ENCODE measurements at places on chromosomes 4 and X.

DNA sequence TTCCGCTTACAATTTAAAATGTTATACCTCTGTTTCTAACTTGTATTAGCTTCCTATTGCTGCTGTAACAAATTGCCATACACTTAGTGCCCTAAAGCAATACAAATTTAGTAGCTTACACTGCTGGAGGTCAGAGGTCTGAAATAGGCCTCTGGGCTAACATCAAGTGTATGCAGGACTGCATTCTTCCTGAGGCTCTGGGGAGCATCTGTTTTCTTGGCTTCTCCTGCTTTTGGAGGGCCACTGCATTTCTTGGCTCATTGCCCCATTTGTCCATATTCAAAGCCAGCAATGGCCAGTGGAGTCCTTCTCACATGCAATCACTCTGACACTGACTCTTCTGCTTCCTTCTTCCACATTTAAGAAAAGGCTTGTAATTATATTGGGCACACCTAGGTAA is 639.8 kb upstream of the INTU start:
- no peak for DNase-seq

- no peak for DNase-seq
Measured at GRCh38 chr4:96390404-96390803, 550.5 kb downstream of the PDHA2 start.

GRCh38 chr4:2220016-2220630 is 21.8 kb downstream of the HAUS3 start:
- peak; percentile 81 for DNase-seq

- DNase-seq, result no peak
Measured at GRCh38 chr4:165201806-165202205, 5.6 kb upstream of the KLHL2 start.

DNA sequence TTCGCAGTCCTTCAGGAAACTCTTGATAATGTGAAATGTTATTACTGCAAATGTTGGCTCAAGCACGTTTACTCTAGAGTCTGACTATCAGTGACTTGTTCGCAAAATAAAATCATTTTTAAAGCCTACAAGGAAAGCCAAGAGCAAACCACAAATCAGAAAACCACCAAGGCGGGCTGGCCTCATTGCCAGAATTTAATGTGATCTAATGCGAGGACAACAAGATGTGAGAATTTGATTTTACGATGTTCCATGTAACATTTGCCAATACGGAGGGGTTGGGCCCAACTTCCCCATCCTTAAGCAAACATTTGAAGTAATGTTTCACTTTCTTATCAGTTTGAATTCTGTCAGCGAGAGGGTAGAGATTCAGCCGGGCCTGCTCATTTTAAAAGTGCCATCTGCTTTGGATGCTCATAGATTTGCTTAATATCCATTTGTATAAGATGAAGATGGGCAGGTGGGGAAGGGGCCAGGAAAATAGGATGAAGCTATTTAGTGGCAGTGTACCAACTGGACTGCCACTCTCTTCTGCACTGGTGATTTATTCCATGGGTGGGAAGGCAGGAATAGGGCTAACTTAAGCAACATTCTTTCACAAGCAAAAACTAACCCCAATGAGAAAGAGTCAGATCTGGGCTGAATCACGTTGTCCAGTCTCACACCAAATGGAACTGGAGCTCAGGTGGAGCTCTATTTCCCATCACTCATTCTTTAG is 225.3 kb downstream of the ANAPC10 start:
- no peak for DNase-seq

DNA sequence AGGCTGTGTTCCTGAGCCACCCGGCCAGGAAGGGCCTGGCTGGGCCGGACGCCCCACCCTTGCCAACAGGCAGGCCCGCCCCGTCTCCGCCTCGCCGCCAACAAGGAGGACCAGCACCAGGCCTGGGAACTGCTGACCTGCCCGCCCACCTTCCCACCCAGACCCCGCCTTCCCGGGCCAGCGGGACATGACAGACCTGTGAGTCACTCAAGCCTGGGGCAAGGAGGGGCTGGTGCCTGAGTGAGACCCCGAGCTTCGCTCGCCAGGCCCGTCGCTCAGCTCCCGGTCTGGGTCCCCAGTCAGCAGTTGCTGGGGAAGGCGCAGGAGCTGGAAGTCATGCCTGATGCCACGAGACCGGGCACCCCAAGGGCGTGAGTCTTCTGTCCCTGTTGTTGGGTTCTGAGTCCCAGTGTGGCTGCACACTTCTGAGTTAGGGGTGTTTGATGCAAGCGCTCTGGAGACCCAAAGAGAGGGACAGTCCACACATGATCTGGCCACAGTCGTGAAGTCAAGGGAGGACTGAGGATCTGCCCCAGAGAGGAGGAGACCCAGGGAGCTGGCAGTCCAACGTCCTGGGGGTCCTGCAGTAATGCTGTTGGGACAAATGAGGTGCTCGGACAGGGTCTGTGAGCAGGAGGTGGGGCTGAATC is at the start of gene DNASE1L1:
Gene DNASE1L1, minus strand, starts transcription at position 33 of the 650 bp plus-strand sequence. CDS start 3,686 bp downstream, outside the sequence.
- no peak for DNase-seq

DNA sequence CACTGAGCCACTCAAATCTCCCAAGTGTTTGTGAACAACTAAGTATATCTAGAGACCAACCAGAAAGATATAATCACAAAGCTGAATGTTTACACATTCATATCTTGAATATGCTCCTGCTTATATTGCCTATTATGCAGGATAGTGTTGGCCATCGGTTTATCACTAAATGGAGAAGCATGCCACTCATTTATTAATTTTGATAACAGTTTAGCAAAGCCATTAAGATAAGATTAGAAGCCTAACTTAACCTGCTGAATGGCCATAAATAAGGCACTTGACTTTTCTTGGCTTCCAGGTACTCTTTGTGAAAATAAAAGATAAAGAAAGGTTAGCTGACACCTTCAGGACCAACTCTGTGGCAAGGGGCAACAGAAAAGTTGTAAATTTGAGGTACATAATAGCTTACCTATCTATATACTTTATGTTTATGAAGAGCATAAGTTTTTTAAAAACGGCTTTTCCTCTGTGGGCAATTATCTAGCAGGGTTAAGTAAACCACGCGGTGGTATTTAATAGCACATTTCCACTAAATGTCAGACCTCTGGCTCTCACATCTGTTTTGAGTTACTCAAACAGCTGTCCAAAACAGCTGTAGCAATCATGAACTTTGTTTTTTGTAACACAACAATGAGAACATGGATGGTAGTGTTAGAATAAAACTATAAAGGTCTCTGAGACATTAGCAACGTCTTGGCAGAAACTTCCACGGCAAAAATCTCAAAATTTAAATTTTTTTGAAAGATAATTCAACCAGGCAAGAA is 58.8 kb upstream of the FTHL17 start:
- DNase-seq, result no peak

DNA sequence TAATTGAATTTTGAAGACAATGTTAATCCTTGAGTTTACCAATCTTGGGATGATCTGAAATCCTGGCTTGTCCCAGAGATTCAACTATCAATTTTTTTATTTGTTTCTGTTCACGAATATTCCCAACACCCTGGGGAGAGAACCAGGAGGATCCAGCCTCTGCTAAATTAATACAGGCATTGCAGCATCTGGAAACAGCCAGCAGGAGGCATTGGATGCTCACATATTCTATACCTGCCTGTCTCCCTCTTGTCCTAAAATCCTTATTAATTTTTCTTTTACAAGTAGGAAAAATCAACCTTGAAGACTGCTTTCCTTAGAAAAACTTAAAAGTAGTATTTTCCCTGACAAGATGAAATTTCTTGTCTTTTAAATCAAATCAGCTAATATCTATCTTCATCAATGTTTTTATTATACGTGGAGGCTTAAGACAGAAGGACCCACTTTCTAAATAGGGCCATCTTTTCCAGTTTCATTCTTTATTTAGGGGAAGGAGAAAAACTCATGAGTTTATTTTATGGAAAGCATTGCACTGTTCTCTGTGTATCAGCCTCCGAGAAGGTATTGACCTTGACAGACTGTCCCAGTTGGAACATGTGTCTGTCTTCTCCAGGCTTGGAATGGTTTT is 102.4 kb downstream of the CLNK start:
- DNase-seq, result no peak

- DNase-seq, result no peak
Measured at GRCh38 chr4:172721659-172722058, 447.0 kb upstream of the GALNT7 start.

GRCh38 chr4:95213366-95213765 is 335.4 kb downstream of the UNC5C start:
- DNase-seq, result no peak

DNA sequence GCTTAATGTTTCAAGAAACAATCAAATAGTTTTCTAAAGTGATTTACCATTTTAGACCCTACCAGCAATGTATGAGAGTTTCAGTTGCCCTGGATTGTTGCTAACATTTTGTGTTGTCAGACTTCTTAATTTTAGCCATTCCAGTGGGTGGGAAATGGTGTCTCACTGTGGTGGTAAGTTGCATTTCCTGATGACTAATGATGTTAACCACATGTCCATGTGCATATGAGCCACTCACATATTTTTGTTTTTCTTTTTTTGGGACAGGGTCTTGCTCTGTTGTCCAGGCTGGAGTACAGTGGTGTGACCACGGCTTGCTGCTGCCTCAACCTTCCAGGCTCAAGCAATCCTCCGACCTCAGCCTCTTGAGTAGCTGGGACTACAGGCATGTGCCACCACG is 48.3 kb downstream of the MED28 start:
- no peak for DNase-seq

GRCh38 chr4:141686879-141687278 is 50.5 kb downstream of the IL15 start:
- no peak for DNase-seq

- DNase-seq, result no peak
Measured at GRCh38 chr4:27057053-27057452, 196.4 kb downstream of the STIM2 start.

GRCh38 chrX:154918060-154918483 is 31.9 kb downstream of the F8A1 start:
- peak; percentile 25 for DNase-seq

DNA sequence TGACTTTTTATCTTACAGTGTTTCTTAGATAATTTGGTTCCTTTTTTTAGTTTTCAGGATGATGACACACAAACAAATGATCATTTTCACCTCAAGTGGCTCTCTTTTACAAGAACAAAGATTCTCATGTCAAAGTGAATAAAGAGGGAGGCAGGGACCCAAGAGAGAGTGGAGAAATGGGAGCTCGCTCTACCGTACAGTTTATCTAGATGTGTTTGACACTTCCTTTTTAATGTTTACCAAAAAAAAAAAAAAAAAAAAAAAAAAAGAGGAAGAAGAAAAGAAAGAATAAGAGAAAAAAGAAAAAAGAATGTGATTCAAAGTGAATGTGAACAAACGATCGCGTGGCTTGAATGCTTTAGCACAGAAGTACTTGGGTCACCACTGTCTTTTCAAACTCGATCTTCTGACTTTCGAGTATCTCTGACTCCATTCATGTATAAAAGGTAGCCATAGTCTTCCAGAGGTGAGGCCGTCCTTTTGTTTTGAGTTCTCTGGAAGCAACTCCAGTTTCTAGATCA is 75.6 kb upstream of the GRXCR1 start:
- no peak for DNase-seq

DNA sequence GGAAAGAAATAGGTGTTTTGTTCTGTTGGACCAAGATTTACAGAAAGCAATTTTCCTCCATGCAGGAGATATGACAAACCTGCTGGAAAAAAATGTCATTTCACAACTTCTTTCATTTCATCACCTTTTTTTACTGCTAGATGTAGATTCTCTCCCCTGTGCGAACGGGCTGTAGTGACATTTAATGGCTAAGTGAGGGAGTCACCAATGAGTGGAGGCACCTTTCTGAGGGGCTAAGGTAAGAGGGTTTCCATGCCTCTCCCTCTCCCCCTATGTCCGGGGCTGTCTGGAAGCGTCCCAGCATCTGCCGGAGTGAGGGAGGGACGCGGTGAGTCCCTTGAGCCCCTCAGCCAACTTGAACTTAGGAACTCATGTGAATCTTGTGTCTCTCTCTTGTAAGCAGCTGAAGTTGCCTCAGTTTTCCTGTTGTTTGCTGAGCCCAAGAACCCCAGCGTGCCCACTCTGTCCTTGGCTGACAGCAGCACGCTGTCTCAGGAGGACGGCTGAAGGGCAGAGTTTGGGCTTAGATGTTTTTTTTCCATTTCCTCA is 42.3 kb downstream of the DCTD start:
- DNase-seq, result no peak

GRCh38 chrX:134599184-134599914 is 58.9 kb downstream of the PLAC1 start:
- DNase-seq, result no peak

DNA sequence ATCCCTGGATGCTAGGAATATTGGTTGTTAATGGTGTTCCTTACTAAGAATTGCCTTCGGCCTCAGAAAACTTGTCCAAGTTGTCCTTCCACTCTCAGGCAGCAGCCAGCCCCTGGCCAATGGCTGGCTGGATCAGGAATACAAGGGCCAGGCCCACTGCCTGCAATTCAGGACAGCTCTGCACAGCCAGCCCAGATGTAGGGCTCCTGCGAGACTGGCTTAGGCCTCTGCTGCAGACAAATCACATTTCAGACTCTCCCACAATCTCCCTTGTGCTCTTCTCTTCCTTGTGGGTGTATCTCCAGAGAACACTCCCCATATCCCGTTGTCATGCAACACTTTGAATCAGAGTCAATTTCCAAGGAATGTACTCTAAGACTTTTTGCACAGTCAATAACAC is 747.6 kb upstream of the FTHL17 start:
- DNase-seq, result no peak

GRCh38 chr4:52241916-52242315 is 190.8 kb downstream of the SPATA18 start:
- DNase-seq, result no peak

GRCh38 chr4:176186671-176187395 is 8.6 kb downstream of the SPATA4 start:
- DNase-seq, result no peak

DNA sequence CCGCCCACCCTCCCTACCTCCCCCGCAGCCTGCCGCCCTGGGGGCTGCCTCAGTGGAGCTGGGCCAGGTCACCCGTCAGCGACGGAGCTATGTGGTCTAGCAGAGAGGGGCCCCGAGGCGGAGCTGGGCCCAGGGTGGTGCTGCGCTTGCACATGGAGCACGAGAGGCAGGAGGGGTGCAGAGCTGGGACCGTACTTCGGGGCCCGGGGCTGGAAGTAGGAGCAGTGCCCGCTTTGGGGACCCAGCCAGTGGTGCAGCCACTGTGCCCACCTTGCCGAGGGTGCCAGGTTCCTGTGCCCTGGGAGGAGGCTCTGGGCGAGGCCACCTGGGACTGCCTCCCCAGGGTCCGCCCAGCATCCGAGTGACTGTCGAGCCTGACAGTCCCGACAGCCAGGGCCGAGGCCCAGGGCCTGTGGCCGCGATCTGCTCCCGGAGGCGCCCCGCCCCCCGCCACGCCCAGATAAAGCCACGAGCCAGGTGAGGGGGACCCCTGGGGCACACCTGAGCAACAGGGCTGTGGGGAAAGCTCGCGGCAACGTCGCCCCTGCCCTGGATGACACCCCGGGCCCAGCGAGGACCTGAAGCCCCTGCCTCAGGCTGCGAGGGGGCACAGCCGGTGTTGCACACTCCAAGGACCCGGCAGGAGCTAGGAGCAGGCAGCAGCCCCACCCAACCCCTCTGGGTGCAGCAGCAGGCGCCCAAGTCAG is 117.5 kb downstream of the DNAAF6 start:
- DNase-seq, result no peak

DNA sequence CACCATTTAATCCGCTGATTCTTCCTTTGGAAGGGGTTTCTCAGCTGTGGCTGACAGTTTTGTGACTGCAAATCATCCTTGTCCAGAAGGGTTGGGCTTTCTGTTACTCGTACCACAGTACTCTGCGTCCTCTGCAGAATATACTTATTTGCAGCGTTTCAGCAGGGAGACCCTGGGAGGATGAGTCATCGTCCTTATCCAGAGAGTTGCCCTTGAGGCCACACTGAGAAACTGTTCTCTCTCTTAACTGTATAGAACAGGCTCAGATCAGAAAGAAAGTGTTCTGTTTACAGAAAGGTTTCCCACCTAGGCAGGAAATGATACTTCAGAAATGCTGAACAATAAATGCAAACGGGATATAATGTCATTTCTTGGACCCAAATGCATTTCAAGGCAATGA is 47.8 kb upstream of the DDX53 start:
- DNase-seq, result no peak

Measured in CD4-positive, alpha-beta T cell treated with Interleukin-15 for 4 hours (primary cell).